ENCODE measurements at places on chromosomes 7 and 10.

GRCh38 chr10:456486-456885, 233.0 kb downstream of the DIP2C start:
- DNase-seq = no peak

DNA sequence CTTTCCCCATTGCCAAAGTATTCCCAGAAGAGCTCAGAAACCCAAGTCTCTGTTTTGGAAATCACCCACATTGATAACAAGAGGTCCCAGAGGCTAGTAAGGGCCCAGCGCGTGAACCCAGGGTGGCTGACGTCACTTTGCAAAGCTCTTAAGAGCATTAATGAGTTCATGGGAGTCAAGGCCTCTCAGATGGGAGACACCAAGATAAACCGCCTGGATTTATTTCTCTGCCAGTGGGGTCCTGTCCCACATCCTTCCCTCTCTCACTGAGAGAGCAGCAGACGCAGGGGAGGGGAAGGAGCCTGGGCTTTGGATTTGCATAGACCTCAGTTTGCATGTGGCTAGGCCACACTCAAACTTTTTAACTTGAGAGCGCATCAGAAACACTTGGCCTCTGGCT, 184.8 kb upstream of the PDE1C start:
- DNase-seq = peak; percentile 72

DNA sequence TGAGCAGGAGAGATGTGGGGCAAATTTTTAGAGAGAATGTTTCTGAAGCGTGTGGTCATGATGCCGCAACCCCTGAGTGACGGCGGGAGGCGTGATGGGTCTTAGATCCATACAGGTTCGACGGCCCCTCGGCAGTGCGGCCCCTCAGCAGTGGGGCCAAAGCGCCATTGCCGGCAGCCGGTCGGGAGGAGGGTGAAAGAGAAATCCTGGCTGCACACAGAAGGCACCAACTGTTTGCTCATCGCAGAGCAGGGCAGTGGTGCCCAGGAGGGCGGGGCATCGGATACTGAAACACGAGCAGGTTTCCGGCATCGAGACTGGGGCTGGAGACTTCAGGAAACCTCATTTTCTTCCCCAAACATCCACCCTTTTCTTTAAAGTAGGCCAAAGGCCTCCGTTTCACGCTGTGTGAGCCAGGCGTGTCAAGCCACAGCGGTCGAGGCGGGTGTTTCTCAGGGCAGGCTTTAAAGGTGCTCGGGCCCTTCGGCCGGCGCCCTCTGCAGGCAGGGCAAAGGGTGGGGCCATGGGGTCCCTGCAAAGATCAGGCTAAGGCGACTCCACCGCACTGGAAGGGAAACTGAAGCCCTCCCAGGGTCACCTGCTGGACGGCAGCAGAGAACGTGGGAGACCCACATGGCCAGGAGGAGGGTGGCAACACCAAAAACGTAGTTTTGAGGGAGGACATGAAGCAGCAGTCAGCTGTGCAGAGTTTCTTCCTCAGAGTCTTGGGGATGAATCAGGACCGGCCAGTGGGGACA, 42.0 kb upstream of the PPP2R2D start:
- no peak for DNase-seq

DNA sequence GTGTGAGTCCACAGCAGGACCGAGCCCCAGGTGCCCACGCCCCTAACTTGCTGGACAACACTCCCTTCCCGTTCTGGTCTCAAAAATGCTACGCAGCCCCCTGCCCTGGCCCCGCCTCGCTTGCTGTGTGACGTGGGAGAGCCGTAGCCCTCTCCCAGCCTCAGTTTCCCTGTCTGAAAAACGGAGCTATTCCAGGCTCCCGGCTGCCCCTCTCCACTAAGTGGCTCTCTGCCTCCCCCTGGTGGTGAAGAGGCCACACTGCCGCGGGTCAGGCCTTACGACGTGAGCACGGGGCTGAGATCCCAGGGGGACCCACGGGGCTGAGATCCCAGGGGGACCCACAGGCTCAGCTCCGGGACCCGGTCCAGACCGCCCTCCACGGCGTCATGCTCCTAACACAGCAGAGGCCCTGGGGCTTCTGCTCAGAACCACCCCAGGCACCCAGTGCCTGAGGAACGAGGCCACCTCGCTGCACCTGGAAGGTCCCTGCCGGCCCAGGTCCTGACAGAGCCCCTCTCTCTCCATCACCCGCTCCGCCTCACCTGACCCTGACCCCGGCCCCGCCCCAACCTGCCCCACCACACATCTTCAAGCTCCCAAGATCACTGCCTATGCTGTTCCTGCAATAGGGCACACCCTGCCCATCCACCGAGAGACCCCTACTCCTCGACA, 26.7 kb downstream of the MICALL2 start:
- DNase-seq = peak; percentile 87

- no peak for DNase-seq
Measured at GRCh38 chr7:71753956-71754664, 622.2 kb downstream of the GALNT17 start.

DNA sequence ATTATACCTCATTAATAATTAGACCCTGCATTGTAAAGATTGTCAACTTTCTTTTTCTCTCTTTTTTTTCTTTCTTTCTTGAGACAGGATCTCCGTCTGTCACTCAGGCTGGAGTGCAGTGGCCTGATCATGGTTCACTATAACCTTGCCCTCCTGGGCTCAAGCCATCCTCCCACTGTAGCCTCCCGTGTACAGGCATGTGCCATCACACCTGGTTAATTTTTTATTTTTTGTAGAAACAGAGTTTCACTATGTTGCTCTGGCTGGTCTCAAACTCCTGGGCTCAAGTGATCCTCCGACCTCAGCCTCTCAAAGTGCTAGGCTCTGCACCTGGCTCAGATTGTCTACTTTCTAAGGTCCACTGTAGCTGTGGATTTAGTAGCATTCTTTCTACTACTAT, 50.7 kb downstream of the MDFIC start:
- no peak for DNase-seq

- DNase-seq = no peak
Measured at GRCh38 chr10:127011174-127011573, 105.9 kb downstream of the DOCK1 start.

DNA sequence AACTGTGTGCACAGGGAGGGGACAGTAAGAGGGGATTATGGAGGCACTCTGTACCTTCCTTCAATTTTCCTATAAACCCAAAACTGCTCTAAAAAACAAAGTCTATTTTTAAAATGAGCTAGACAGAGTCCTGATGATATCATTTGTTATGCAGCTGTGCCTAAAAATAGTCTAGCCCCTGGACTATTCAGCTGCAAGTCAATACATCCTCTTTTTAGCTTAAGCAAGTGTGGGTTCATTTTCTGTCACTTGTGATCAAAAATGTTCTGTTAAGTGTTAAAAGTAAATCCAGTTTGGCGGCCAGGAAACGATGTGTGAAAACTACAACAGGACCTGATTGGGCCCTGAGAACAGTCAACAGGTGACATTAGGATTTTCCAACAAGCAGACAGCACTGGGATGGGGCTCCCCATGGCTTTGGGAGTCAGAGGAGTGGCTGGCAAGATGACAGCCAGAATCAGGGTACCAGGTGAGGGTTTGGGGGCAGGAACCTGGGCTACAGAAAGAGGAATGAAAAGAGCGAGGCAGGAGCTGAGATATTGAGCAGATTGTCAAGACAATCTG, 33.9 kb downstream of the FAM107B start:
- DNase-seq = no peak

- DNase-seq = peak; percentile 32
Measured at GRCh38 chr10:49768329-49768728, 6.2 kb upstream of the OGDHL start.

GRCh38 chr7:101814991-101815825, 2.2 kb upstream of the CUX1 start:
- DNase-seq = peak; percentile 88

GRCh38 chr7:7816084-7816483, 97.7 kb upstream of the RPA3 start:
- DNase-seq = no peak

DNA sequence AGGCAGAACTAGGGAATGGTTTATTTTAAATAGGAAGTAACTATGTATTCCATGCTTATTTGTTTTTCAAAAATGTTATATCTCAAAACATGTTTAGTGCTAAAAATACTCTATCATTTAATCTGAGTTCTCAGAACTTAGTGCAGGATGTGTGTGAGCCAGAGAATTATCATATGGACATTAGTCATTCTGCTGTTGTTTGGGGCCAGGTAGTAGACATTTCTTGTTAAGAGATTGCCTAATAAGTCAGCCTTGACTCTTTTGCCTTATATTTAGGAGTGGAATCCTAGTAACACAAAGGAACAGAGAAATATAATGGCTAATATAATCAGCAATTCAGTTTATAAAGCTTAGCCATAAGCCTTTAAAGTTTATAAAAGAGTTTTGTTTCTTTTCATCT, 149.8 kb downstream of the CCSER2 start:
- DNase-seq = no peak

DNA sequence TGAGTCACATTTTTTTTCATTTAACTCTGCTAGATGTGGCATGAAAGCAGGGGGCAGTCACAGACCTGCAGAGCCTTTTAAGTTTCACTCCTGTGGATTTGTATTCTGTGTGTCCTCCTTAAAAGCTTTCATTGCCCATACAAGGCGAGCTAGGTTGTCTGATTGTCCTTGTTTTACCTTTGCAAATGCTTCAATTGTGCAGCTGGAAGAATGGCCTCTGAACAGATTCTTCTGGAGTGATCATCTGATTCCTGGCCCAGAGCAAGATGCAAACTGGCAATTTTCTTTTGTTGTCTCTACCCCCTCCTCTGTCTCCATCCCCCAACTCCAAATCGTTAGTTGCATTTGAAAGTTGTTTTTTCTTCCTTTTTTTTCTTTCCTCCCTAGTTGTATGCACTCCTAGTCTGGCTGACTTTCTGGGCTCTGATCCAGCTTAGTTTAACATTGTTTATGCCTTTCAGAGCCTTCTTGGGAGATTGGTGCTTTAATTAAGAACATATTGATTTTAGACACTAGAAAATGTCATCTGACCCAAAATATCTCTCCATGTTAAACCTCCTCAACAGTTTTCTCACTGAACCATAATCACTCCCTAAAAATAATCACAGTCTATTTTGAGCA, 150.2 kb downstream of the REEP3 start:
- no peak for DNase-seq

DNA sequence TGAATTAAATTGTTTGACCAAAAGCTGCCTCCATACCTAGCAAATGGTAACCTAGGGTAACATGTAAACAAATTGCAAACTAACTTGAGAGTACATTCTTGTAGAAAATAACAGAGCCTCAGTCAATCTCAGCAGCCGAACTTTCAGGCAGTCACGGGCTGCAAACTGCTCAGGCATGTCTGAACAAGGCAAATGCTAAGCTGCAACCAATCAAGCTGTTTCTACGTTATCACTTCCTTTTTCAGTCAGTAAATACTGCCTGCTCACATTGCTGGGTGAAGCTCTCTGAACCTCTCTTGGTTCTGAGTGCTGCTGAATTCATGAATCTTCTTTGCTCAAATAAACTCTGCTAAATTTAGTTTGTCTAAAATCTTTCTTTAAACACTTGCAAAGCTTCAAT, 1212.4 kb downstream of the SORCS1 start:
- DNase-seq = no peak

GRCh38 chr10:129707406-129708388, 240.7 kb downstream of the MGMT start:
- no peak for DNase-seq

DNA sequence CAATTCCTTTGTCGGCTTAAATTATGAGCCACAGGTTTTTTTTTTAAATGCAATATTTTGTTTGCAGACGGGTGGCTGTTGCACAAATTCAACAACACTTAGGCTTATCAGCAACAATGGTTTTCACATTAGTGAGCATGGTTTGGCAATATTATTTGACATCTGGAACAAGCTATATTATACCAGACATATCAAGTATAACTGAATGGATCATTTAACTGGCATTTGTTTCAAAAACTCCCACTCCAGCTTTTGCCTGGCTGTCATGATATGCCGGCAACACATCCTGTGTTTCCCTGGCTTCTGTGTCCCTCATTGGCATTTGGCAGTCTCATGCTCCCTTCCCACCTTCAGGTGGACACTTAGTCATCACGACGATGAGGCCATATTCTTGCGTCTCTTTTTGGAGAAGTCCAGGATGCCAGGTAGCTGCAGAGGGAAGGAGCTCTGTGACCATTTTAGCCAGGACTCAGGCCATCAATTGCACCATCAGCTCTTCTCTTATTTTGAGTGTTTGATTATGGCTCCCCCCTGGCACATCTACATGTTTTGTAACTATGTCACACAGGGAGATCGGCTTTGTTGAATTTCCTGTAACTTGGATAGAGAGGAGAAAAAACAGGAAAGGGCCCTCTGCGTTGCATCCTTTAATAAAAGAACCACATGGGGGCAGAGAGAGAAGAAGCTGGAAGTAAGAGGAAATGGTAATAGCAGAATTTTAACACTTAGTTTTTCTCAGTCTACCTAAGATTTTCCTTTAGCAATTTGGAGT, 413.9 kb downstream of the LRMDA start:
- no peak for DNase-seq

GRCh38 chr10:124106241-124106879, 13.0 kb upstream of the CHST15 start:
- DNase-seq = no peak

GRCh38 chr7:32670110-32671025, 175.1 kb downstream of the AVL9 start:
- DNase-seq = no peak

DNA sequence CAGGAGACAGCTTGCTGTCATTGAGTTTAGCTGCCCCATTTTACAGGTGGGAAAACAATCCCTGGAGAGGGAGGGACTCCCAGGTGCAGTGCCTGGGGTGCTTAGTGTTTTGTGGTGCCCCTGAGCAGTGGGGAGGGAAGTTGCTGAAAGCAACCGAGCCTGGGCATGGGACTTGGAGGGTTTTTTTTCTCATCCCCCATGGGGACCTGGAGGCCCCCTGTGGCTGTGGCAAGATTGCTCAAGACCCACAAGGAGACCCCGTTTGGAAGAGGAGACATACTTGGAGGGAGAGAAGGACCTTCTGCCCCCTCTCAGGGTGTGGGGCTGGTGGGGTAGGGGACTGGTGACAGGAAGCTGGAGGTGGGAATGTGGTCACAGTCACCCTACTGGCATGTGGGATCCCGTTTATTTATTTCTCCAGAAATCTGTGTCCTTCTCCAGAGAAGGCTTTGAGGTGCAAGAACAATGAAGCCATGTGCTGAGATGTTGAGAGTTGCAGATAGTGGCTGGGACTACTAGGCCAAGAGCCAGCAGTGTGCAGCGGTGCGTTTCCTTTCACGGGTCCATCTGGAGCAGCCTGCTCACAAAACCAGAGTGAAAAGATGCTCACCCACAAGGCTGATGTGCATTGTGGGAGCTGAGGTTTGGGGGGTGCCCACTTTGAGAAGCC, 21.5 kb downstream of the ZMIZ1 start:
- DNase-seq = no peak

DNA sequence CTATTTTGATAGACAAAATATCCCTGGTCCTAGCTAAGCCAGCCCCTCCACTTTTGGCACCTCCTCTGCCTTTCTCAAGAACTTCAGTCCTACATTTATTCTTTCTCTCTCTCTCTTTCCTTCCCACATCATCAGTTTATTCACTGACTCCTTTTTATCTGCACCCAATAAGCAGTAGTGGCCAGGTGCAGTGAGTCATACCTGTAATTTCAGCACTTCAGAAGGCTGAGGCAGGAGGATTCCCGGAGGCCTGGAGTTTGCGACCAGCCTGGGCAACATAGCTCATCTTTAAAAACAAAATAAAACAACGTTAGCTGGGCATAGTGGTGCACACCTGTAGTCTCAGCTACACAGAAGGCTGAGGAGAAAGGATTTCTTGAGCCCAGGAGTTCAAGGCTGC, 19.4 kb upstream of the NRP1 start:
- no peak for DNase-seq

GRCh38 chr7:13257661-13258060, 570.2 kb downstream of the ARL4A start:
- no peak for DNase-seq

GRCh38 chr7:29945259-29945809, 44.3 kb downstream of the SCRN1 start:
- DNase-seq = no peak

GRCh38 chr10:71721313-71721712, 1.7 kb upstream of the C10orf105 start:
- no peak for DNase-seq

Measured in D341Med (cell line).